ENCODE measurements at places on chromosomes 7 and 10.

DNA sequence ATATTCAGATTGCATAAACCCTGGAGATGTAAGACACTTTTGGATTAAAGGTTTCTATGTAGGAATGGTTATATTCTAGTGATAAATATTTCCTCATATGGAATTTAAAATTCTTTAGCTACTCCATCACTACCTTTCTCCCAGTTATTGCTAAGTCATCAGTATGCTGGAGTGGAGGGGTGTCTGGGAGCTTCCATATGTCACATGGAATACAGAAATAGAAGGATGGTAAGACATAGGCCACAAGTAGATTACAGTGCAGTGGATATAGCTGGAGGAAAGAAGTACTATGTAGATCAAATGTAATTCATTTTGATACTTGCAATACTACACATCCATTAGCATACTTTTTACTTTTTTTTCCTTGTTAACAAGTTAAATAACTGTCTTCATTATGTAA, 428.4 kb downstream of the ARL4A start:
- DNase-seq = no peak

GRCh38 chr7:36951257-36951697, 227.0 kb upstream of the AOAH start:
- DNase-seq = no peak

DNA sequence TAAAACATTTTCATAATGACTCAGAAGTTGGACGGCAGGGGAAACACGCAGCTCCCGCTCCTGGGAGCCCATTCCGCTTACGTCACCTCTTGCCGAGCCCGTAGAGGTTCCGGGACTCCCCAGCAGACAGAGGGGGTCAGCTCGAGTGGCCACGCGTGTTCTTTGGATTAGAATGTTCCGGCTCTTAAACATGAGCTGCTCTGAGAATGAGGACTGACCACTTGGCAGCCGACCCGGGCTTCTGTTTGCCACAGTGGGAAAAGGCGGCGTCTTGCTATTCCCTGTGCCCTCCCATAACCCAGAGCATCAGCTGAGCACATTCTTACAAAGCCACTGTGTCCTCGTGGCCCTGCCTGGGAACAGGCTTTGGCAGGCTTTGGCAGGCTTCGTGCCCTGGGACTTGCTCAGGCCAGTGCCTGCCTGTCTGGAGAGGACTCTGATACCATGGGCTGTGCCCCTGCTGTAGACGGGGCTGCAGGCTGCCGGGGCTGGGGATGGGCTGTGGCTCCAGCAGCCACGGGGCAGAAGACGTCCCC, 40.1 kb downstream of the PFKP start:
- DNase-seq = no peak

GRCh38 chr7:44279286-44279685, 46.1 kb downstream of the CAMK2B start:
- DNase-seq = no peak

DNA sequence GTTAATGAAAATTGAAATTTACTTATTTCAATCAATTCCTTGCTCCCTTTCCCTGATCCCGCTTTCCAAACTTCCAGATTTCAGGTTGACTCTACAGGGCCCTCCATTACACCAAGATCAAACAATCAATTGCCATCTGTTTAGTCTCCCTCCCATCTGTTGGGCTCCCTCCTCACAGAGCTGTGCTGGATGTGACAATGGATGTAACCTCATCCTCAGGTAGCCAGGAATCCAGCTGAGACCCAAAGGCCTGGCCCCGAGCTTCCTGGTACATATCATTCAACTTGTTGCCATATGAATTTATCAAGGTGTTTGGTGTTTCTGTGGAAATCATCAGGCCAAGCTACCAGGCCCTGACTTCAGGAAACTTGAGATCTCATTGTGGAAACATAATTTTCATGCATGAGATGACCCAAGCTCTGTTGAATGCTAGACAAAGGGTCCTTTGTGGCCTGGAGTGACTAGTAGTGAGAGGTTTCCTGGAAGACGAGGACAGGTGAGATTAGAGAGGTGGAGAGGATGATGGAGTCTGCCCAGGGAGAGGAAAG, 148.6 kb upstream of the PDE1C start:
- DNase-seq = no peak

GRCh38 chr7:157829491-157829890, 492.7 kb downstream of the DNAJB6 start:
- no peak for DNase-seq

DNA sequence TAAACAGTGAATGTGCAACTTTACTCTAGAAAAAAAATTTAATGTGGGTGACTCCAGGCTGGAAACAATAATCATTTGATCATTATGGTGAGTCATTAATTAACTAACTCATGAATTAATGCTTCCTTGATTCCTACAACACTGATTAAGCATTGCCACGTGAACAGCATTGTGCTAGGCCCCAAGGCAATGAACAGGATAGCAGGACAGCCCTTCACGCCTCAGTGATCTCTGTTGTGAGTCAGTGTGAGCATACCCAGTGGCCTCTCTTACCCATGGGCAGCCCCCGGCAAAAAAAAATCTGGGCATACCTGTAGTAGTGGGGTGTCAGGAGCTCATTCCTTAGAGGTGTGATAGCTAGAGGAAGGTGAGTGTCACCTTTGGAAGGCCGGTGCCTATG, 76.0 kb downstream of the DENND2A start:
- no peak for DNase-seq

GRCh38 chr7:28977881-28978280, 19.8 kb upstream of the TRIL start:
- DNase-seq = no peak

- no peak for DNase-seq
These were observed at the start of gene BLNK for GRCh38 chr10:96271016-96271815. BLNK (minus strand) TSS chr10:96271569; CDS start chr10:96271398, 171 bp downstream.

GRCh38 chr10:67784474-67784873, 53.5 kb downstream of the DNAJC12 start:
- no peak for DNase-seq

- no peak for DNase-seq
These were observed 380.3 kb downstream of the TCERG1L start for GRCh38 chr10:130931256-130931655.

DNA sequence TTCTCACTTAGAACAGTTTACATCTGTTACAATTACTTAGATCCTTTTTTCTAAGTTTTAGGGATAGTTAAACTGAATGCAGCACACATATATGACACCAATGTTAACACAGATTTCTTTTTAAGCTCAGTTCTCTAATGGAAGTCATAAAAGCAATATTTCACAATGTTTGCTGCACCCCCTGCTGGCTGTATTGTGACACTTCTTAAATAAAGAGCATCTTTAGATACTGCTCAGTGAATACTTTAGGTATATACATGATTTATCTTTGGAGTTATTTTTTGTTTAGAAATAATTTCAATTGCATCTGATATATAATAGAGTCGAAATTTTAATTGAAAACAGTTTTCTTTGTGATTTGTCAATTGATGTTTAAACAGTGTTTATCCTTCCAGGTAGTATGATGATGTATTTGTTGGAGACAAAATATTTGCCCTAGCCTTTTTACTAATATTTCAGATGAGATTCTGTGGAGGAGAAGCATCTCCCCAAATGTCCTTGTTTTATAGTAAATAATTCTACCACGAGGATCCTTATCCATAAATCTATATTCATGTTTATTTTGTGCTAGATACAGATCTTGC, 174.4 kb downstream of the ST7 start:
- peak; percentile 50 for DNase-seq

DNA sequence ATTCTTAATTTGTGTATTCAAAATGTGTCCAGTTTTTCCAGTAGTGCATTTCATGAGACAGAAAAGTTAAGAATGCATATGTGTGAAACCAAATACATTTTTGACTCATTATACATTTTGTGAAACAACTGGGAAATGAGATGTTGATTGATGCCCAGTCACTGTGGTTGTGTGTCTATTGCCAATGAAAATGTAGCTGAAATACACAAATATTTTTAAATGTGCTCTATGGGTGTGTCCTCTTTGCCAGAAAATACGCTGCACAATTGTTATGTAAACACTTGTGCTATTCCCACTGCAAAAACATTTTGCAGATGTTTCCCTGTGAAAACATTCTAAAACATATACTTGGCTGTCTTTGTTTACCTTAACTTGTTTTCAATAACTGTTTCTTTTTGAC, 395.2 kb downstream of the TFEC start:
- no peak for DNase-seq

- DNase-seq = no peak
These were observed 72.8 kb downstream of the INSYN2A start for GRCh38 chr10:127123626-127124025.

DNA sequence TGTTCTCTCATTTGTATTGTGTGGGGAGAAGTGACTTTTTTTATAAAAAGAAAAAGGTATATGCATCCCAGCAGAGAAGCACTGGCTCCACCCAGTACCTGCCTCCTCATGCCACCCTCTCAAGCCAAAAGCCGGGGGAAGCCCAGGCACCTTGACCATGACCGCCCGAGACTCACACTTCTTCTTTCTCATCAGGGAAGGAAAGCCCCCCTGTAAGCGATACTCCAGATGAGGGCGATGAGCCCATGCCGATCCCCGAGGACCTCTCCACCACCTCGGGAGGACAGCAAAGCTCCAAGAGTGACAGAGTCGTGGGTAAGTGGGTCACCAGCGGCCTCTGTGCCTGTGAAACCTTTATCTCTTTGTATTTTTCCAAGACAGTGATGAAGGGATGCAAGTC, 22.9 kb downstream of the IKZF1 start:
- DNase-seq = no peak

- DNase-seq = no peak
These were observed 120.8 kb downstream of the TAX1BP1 start for GRCh38 chr7:27860800-27861199.

- no peak for DNase-seq
These were observed 212.7 kb downstream of the ADK start for GRCh38 chr10:74363727-74364126.

GRCh38 chr7:2168615-2169311, 64.0 kb downstream of the MAD1L1 start:
- no peak for DNase-seq

GRCh38 chr7:46744957-46745706, 824.1 kb upstream of the IGFBP3 start:
- no peak for DNase-seq

- DNase-seq = peak; percentile 91
These were observed 51.4 kb downstream of the C10orf67 start for GRCh38 chr10:23293145-23293724.

DNA sequence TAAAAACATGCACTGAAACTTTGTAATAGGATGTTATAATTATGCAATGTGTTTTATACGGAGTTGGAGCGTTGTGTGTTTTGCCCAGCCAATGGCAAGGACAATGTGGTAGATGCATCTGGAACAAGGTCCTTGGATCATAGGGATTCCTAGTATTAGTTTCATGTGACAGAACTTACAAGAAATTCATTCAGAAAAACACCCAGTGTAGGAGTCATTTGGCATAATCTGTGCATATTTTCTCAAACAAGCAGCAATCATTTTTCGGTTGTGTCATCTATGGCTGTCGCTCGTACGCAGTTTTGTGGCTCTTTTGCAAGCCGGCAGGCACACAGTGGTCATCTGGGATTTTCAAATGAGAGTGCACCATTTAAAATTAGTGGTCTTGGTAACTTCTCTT, 19.8 kb downstream of the CREB5 start:
- no peak for DNase-seq

GRCh38 chr7:155567646-155568332, 21.4 kb upstream of the CNPY1 start:
- no peak for DNase-seq

DNA sequence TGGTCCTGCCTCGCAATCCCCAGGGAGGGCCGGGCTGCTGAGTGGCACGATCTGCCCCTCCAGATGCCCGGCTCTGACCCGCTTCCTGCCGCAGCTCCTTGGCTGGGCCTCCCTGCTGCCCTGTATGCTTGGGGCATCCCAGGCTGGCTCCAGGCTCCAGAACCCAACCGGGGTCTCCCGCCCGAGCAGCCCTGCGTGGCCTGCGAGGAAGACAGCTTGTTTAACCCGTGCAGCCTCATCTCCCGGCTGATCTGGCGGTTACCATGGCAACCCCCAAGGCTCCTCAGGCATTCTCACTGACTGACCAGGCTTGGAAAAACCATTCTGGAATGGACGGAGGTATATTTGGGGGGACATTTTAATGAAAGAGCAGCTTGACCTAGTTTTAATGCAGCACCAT, 232.4 kb upstream of the MYO3A start:
- DNase-seq = no peak

DNA sequence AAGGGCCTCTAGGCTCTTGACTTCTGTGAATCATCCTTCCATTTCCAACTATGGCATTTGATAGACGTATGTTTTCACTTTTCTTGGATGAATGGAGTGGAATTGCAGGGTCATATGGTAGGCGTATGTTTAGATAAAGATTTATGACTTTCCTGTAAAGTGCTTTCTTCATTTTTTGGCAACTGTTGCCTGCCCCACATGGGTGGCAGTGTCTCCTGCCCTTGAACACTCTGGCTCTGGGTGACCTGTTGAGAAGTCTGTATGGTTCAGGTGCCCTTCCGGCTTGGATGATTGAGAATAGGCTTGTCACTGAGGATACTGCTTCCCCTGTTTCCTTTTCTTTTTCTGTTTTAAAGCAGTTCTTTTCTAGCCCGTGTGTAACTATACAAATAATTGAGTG, 23.1 kb downstream of the RET start:
- no peak for DNase-seq

GRCh38 chr7:77450613-77451012, 34.5 kb upstream of the GSAP start:
- no peak for DNase-seq

GRCh38 chr7:16637379-16637778, 8.2 kb downstream of the ANKMY2 start:
- no peak for DNase-seq

GRCh38 chr10:47246406-47247147, 53.4 kb upstream of the GDF10 start:
- no peak for DNase-seq
